ENCODE measurements at places on chromosomes 11 and 22. TPM values are rescaled to one million over a fixed set of nuclear protein-coding genes. Genes with fewer than 3 reads are reported as not detected.

Gene UQCC3
- 5.9 TPM for total RNA-seq

Gene NPTXR
- 20.7 TPM for total RNA-seq

Gene KRTAP5-11
- total RNA-seq = not detected

Gene MRPL49
- 42.4 TPM for total RNA-seq

Measured in heart left ventricle (tissue), 16 donors.